ENCODE measurements at places on chromosomes 6 and 20.

DNA sequence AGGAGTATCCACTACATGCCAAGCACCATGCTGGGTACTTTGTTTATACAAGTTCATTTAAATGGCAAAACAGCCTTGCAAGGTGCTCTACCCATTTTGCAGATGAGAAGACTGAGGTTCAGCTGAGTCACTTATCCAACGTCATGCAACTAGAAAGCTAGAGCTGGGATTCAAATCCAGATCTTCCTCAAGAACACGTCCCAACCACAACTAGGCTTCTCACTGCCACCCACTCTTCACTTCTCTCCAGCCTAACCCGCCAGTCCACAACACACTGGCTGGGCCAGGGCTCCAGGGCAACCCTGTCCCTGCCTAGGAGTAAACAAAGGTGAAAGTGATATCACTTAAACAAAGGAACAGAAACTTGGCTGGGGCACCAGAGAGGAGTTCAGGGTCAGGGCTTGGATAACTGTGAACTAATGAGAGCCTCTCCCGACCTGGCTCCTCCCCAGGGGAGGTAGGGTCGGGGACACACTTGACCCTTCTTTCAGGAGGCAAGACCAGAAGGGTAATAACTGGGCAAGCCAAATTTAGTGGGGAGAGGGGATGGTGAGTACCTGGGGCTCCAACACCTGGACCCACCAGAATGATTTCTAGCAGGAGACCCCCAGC, 7.9 kb downstream of the SDC4 start:
- no peak for DNase-seq

DNA sequence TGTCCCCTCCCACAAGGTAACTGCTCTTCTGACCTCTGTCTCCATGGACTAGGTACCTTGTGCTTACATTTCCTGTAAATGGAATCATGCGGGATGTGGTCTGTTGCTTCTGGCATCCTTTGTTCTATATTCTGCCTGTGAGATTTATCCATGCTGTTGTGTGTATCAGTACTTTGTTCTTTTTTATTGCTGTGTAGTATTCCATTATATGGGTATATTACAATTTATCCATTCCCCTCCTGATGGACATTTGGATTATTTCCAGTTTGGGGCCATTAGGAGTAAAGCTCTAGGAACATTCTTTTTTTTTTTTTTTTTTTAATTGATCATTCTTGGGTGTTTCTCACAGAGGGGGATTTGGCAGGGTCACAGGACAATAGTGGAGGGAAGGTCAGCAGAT, 3.4 kb downstream of the C2 start:
- DNase-seq = no peak

GRCh38 chr6:135088281-135088680, 33.7 kb upstream of the HBS1L start:
- no peak for DNase-seq

- no peak for DNase-seq
Measured at GRCh38 chr6:144417681-144418080, 132.5 kb downstream of the UTRN start.

DNA sequence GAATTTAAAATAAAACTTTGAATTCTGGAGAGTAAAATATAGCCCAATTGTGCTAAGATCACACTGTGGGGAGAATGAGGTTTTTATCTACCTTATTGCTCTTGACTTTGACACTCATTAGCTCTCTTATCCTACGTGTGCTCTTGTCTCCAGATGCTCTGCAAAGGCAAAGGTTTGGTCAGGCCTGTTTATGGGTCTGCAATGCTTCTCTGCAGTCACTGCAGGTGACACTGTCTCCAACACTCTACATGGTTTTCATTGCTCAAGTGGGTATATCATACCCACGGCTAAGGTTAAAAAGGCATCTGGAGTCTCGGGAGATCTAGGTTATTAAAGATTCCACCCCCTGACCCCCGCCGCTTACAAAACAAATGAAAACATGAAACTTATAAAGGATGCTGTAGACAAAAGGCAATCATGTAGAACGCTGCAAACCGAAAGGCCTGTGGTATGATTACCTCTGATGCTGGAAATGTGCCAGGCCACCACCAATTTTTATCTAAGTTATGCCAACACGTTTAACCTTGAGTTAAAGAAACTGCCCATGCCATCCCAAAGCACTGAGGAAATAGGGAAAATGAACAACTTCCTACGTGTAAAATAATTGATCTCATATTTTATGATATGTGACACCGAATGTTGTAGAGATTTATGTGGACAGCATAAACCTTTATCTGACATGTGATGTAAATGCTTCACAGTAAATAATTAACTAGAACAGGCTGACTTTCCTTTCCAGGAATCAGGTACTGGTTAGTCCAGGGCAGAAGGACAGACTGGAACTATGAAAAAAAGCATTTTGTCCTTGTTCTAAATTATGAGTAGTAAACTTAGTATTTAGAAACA, 238.2 kb upstream of the NOX3 start:
- DNase-seq = no peak

GRCh38 chr20:37218441-37218840, 39.1 kb upstream of the MROH8 start:
- no peak for DNase-seq

DNA sequence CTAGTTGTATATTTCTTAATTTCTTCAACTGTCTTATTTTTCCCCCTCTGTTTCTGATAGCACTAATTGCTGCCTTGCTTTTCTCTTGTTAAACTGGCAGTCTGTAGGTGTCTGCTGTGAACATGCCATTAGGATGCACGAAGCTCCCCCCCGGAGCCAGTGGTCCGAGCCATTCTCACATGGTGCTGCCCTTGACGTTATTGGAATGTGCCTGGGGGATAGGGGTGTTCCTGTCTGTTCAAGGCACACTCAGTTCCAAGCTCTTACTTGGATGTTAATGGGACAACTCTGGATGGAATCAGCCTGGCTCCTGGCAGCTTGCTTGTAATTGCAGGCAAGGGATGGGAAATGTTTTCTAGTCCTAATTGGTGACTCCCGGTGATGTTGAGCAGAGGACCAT, 68.4 kb downstream of the RREB1 start:
- no peak for DNase-seq

DNA sequence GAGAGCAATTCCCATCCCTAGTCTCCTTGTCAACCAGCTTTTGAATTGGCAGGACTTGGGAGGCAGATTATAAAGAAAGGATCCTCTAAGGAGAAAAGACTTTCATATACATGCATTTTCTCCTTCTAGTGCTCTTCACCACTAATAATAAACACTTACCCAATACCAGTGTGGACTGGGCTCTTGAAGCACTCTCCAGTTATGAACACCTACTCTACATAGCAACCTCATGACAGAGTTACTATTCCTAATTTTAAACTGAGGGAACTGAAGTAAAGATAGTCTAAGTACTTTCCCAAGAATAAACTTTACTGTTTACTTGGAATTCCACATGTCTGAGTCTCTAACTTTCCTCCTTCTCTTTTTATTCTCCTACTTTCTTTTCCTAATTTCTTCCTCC, 4.8 kb downstream of the COL9A1 start:
- DNase-seq = no peak

DNA sequence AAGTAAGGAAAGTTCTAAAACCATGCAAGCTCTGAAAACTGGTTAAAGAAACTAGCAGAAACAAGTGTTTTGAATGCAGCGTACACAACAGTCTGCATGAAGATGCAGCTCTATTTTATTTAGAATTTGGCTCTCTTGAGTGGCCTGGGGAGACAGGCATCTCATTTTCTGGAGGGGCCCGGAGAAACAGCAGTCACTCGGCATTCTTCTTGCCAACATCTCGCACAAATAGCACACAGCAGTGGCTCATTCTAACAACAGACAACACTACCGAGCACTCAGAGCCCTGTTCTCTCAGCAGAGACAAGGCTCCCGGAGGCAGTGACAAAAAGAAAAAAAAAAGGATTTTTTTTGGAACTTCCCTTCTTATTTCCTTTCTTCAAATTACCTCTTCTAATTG, 108.5 kb upstream of the STMND1 start:
- no peak for DNase-seq

All from activated CD4-positive, alpha-beta T cell treated with anti-CD3 and anti-CD28 coated beads, Interleukin-2, amount 50 U/mL, for 48 hours (primary cell).